ENCODE measurements at places on chromosomes 2 and 18.

GRCh38 chr2:159758239-159758638 lies 39.8 kb downstream of the CD302 start:
- no peak for DNase-seq

DNA sequence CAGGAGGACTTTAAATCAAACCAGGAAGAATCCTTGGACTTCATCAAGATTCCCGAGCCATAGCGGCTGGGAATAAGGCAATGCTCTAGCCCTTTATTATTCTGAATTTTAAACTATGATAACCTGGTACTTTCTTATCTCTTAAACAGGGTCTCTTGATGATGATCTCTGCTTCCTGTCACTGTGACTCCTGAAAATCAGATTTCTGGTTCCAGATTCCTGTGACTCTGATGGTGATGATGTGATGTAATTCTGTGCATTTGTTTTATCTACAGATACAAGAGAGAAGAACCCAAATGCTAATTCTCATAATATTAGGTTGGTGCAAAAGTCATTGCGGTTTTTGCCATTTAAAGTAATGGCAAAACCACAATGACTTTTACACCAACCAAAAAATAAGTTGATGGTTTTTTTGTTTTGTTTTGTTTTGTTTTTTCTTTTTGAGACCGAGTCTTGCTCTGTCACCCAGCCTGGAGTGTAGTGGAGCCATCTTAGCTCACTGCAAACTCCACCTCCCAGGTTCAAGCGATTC lies 116.3 kb upstream of the CREB1 start:
- no peak for DNase-seq

- peak; percentile 66 for DNase-seq
Measured at GRCh38 chr18:13382366-13382953, 163.9 kb downstream of the LDLRAD4 start.

DNA sequence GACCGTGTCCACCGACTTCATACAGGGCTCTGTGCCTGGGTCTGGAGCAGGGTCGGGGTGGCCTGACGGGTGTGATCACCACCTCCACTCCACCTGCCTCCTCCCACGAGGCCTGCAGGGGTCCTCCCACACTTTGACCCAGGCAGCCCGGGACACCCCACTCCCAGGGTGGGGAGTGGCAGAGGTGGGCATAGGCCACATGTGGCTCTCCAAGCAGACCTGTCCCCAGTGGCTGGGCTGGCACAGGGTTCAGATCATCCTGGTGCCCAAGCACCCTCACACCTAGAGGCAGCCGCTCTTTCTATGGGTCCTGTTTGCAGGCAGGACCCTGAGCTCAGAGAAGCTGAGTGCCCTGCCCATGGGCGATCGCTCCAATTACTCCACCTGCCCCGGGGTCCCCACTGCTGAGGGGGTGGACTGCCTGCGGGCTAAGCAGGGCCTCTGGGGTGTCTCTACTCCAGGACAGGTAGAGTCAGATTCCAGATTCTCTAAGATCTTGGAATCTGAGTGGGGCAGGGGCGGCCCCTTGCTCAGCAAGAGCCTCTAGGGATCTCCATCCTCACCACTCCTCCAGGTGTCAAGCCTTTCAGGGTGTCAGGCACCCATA lies 1.4 kb downstream of the NEURL3 start:
- DNase-seq = no peak

DNA sequence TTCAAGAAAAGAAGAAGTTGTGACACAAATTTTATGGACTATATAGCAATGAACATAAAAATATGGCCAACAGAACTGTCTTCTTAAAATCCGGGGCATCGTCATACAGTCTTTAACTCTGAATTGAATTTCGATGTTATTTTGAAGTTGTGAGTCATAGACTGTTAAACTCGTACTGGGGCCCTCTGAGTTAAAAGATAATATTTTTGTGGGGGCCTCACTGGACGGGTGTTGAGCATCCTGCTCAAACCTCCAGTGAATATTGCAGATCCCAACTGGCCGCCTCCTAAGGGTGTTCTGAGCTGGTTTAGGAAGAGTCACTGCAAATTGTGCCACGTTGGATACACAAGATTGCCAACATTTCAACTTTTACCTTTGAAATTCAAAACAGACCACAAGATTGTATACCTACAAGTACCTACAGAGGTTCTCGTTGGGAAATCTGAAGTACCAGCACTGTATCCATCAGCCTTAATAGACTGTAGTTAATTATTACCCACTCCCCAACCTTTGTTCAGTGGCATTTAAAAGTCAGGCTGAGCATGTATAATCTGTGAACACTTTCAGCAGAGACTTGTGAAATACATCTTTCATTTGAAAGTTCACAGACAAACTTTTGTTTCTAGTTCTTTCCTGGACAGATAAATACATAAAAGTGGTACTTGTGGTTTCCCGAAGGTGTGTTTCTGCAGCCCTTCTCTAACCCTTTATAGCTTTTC lies 27.8 kb downstream of the KLHL23 start:
- DNase-seq = no peak

DNA sequence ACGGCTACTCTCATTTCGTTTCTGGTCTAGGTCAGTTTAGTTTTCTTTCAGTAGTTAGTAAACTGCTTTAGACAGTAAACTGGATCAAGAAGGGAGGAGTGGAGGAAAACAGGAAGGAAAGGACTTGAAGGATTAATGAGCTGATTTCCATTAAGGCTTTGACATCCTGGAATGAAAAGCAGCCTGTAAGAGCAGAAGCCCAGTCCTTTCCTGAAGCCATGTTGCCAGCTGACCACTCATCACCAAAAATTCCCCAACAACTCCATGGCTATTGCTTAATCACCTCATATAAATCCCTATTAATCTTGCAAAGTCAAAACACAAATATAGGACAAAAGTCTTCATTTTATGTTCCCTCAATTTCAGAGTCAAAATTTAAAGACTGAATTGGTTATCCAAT lies 113.7 kb upstream of the ZFP36L2 start:
- no peak for DNase-seq

- no peak for DNase-seq
Measured at GRCh38 chr2:148794558-148794957, 80.5 kb upstream of the KIF5C start.

DNA sequence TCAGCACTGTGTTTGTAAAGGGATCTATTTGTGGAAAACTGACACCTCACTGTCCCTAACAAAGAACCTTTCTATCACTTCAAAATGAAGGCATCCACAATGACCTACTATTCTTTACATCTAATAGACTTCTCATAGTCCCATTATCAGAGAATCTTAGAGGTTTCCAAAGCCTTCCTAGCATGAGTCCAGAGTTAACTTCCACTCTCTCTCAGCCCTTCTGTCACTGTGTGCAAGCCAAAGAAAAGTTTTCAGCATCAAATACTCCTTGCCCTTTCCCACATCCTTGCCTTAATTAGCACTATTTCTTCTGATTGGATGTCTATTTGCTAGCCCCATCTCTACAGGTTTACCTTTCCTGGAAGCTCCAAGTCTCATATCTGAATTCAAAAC lies 178.5 kb downstream of the ERBB4 start:
- DNase-seq = no peak

DNA sequence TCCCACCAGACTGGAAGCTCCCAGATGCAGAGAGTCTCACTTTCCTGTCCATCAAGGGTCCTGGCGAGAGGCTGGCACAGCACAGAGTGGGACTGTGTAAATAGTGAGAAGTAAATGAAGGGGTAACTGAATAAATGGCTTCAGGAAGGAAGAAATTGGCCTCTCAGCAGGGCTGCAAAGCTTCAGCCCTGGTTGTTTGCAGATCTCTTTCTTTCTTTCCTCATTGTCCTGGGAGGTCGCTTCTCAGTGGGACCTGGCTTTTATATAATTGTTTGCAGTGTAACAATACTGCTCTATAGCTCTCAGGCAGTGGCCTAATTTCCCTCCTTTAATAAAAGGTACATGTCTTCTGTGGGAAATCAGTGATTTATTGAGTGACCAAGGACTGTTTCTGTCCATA lies 74.9 kb upstream of the GPR45 start:
- no peak for DNase-seq

GRCh38 chr18:1825296-1825695 lies 746.0 kb downstream of the METTL4 start:
- no peak for DNase-seq

DNA sequence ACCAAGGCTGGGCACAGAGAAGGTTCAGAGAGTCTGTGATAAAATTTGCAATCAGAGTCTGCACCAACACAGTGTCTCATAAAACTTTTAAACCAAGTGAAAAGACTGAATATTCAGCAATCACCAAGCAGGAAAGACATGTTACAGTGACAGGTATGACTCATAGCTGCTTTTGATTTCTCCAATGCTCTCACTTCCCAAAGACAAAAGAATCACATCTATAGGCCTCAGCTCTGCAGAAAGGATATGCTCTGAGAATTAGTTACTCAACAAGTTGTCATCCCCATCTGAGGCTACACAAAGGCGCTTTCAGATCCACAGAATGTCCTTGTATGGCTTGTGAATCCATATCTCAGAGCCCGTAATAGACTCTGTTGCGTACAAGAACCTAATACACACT lies 92.5 kb downstream of the KCNF1 start:
- peak; percentile 10 for DNase-seq

DNA sequence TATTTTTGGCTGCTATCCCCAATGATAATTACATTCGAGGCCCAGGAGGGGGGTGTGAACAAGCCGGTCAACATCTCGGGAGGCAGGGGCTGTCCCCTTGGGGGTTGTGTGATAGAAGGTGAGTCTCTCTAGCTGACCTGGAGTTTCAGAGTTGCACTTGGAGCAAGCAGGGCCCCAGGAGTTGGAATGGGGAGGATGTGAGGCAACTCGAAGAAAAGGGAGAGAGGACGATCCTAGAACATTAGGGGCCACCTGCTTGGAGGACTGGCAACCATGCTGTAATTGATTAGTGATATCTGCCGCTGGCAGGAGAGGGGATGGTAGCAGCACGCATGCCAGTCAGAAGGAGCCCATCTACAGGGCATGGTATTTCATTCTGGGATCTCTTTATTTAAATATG lies 122.6 kb downstream of the CTIF start:
- no peak for DNase-seq

- DNase-seq = no peak
Measured at GRCh38 chr2:179124282-179124681, 74.3 kb upstream of the CCDC141 start.

DNA sequence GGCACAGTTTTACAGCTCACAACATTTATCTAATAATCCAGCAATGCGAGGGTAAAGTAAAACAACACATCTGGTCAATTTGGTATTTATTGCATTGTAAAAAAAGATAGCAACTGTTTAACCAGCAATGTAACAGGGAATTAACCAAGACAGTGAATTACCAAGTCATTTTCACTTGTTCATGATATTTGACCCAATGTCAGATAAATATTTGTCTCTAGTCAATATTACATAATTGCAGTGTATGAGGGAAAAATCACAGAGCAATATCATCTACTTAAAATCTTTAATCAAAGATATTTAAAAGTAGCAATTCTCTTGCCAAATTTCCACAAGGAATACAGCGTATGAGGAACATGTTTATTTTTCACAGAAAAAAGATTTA lies 1265.1 kb upstream of the CHAC2 start:
- no peak for DNase-seq

DNA sequence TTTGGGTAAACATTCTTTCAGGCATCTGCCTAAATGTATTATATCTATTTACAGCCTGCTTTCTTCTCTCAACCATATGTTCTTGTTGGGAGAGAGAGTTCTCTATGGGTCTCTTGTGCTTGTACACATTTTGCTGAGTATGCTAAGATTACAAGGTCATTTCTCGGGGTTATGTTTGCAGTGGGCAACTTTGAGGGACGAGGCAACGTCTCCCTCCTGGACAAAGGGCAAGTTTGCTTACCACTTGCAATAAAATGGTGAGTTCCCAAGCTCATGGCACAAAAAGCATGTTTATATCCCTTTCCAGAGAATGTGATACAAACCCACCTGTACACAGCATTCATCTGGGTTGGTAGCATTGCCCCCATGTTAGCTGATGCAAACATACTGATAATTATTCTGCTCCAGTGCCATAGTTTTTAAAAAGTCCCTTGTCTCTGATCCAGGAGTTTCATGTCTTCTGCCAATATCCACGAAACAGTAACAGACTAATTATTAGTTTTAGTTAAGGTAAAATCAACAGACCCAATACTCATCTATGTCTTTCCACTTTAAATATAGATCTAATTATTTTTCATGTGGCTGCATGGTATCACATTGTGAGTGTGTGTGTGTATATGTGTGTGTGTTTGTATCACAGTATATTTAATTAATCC lies 84.2 kb upstream of the MAPK4 start:
- no peak for DNase-seq

Data from NCI-H510A treated with DMSO at 0.1 percent for 48 hours (cell line).